ENCODE measurements at places on chromosomes 11 and 22.

GRCh38 chr11:118170882-118171268, 5.6 kb downstream of the SCN2B start:
- DNase-seq: no peak

DNA sequence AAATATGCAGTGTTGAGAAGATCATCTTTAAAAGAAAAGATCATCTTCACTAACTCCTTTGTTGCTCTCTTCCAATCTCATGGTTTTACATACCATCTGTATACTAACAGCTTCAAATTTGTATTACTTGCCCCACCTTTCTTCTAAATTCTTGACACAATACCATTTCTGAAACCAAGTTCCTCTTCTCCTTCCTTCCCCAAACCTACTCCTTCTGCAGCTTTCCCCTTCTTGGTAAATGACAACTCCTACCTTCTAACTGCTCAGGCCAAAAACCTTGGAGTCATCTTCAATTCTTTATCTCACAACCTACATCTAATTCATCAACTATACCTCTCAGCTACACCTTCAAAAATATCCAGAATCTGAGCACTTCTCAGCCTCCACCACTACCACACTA, 9.3 kb downstream of the PRCP start:
- no peak for DNase-seq

- DNase-seq: no peak
Measured at GRCh38 chr11:86152006-86152862, 83.3 kb upstream of the PICALM start.

- DNase-seq: no peak
Measured at GRCh38 chr22:50587407-50587806, 4.8 kb upstream of the CHKB start.

DNA sequence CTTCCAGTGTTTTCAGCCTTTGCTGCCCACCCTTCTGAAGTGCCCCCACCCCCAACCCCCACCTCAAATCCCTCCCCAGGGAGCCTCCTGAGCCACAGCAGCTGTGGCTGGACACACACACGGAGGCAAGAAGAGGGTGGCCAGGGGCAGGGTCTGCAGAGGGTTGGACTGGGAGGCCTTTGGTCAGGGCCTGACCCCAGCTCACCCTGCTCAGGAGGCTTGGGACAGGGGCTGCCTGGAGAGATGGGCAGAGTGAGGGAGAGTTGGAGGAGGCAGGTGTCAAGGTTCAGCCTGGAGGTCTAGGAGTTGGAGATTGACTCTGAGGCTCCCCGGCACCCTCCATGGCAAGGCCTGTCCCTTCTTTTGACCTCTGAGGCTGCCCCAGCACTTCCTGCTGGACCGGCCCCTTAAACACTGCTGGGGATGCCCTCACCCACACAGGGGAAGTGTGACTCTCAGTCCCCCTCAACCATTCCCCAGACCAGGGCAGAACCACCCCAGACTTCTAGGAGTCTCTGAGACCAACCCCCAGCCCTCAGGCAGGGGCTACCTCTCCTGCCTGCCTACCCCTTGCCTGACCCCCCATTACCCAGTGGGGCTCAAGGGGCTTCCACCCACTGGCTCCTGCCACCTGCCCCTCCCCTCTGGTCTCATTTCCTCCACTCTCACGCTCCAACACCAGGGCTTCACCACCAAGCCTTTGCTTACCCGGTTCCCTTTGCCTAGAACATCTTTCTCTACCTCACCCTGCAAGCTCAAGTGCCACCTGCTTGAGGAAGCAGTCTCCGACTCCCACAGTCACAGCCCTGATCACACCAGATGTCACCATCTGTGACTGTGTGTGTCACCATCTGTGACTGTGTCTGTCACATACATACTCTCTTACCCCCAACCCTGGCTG, 8.6 kb downstream of the ARAP1 start:
- DNase-seq: no peak
